ENCODE measurements at places on chromosomes 13 and 19. TPM values are rescaled to one million over a fixed set of nuclear protein-coding genes. Genes with fewer than 3 reads are reported as not detected.
A peak's percentile ranks its signal among the peaks of the same experiment; 100 is the strongest.

Gene FOXA3
- polyA plus RNA-seq, result not detected

DNA sequence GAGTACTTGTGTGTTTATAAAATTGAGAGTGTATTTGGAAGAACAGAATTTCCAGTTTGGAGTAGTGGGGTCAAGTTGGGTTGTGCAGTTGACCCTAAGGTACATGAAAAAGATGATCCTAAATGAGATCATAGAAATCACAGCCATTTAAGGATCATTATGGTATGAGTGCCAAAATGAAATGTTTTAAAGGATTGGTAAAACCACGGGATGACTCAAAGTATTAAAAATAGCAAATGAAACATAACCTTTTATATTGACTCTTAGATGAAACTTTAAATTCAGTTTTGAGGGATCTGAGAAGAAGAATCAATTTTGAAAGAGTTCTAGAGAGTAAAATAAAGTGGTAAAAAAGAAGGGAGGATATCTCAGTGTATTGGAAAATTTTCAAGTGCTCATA, 773.8 kb downstream of the GPC5 start:
- no peak for DNase-seq

GRCh38 chr13:74166261-74167004, 32.2 kb upstream of the KLF12 start:
- DNase-seq, result no peak

GRCh38 chr13:20473139-20473538, 52.5 kb downstream of the CRYL1 start:
- no peak for DNase-seq

- no peak for DNase-seq
Measured at GRCh38 chr13:22027566-22027965, 356.7 kb downstream of the FGF9 start.

DNA sequence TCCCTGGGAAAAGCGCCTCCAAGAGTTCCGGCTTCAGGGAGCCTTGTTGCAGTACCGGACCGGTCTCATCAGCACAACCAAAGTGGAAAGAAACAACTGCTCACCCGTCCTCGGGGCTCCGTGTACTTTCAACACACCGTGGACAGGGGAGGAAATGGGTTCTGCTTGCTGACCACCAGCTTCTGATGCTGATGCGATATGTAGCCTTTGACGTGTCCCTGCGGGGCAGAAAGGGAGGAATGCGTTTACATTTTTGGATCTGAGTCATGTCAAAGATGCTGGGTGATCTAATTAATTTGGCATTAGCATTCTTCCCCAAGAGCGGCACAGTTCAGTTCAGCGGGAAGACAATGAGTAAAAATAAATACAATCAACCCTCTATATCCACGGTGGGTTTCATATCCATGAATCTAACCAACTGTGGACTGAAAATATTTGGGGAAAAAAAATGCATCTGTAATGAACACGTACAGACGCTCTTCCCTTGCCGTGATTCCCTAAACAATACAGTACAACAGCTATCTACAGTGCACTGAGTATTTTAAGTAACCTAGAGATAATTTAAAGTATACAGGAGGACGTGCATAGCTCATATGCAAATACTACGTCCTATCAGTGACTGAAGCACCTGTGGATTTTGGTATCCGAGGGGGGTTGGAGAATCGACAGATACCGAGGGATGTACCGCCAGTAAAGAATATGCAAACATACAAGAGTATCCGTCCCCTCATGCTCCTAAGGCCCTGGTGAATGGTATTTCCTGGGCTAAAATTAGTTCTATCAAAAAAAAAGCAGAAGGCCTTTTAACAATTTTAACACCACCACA, 19.8 kb downstream of the PROZ start:
- DNase-seq, result no peak

GRCh38 chr13:83221813-83222241, 660.4 kb downstream of the SLITRK1 start:
- no peak for DNase-seq

GRCh38 chr13:44030615-44031014, 150.9 kb downstream of the LACC1 start:
- no peak for DNase-seq

Gene LRRC4B
- polyA plus RNA-seq, result not detected

Gene IGSF23
- polyA plus RNA-seq, result not detected

Gene KLK12
- not detected for polyA plus RNA-seq

GRCh38 chr13:79966493-79966895, 374.4 kb downstream of the SPRY2 start:
- DNase-seq, result no peak

DNA sequence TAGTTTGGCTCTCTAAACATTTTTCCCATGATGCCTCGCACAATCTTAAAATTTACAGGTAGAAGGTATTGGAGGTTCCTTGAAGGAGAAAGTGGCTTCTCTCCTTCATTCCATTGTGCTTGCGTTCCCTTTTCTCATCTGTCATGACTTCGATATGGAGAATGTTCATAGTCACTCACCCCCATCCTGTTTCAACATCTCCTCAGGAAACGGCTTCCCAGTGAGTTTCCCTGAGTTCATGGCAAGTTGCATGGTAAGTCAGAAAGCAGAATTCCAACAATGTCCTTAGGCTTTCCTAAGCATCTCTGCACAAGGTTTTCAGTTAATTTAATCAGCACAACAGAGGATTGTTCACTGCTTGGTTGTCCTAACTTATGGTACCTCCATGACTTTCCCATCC, 581.8 kb upstream of the SLITRK5 start:
- no peak for DNase-seq

Gene ZNF569
- polyA plus RNA-seq, result 11.4 TPM

Gene SMIM44
- polyA plus RNA-seq, result not detected

- DNase-seq, result no peak
Measured at GRCh38 chr19:58296104-58296503, 9.1 kb upstream of the ERVK3-1 start.

GRCh38 chr13:50187352-50188029, 172.2 kb downstream of the KCNRG start:
- no peak for DNase-seq

GRCh38 chr13:113724780-113725315, 34.2 kb upstream of the TMEM255B start:
- DNase-seq, result peak; percentile 49

GRCh38 chr13:40993987-40994386, 25.1 kb downstream of the ELF1 start:
- DNase-seq, result no peak

Gene FFAR2
- polyA plus RNA-seq, result not detected

GRCh38 chr13:113411216-113412023, 41.9 kb downstream of the ADPRHL1 start:
- DNase-seq, result no peak

DNA sequence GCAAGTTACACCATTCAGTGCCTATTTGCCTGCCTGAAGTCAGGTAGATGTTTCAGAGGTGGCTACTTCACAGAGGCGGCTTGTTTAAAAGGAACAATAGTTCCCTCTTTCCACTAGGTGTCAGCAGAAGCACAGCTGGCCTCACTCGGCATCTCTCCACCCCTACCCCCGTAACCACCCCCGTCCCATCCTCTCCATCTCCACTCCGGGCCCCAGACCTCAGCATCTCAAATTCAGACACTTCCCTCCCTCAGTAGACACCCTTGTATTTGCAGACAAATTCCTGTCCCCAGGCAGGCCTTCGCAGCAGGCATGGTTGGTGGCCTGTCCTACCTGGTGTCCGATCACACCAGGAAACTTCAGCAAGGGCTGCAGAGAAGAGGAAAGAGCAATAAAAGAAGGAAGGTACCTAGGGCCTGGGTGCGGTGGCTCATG, 9.1 kb upstream of the DPP9 start:
- DNase-seq, result peak; percentile 51

Gene PCDH20
- polyA plus RNA-seq, result 1.2 TPM

GRCh38 chr13:102170305-102170704, 231.5 kb downstream of the FGF14 start:
- no peak for DNase-seq

DNA sequence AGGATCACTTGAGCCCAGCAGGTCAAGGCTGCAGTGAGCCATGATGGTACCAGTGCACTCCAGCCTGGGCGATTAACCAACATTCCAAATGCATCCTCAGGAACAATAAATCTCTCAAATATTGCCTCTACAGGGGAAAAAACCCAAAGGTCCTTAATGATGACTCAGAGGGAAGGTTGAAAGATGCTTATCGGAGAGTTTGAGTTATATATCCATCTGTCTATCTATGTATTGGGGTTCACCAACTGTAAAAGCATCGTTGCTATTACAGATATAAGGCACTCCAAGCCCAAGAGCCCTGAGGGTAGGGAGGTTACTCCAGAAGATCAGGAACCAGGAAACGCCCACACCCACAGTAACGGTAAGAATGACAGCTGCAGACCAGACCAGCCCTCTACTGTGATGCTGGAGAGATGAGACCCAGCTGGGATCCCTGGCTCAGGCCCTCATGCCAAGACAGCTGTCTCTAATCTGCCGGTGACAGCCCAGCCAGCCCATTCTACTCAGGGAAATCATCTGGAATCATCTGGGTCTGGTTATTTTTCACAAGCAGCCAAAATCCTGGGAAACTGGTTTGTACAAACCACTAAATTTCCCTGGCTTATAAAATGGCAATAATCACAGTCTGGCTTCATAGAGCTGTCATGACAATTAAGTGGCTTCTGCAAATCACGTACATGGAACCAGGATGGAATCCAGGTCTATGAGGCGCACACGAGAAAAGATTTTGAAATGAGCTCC, 23.8 kb downstream of the TEX101 start:
- DNase-seq, result peak; percentile 67

- no peak for DNase-seq
Measured at GRCh38 chr19:51594774-51595109, 23.7 kb downstream of the ZNF175 start.

GRCh38 chr19:19095691-19096090, 31.9 kb downstream of the SLC25A42 start:
- DNase-seq, result no peak

Gene PALM3
- polyA plus RNA-seq, result 0.76 TPM

Gene PEX11G
- 2.9 TPM for polyA plus RNA-seq

Gene TMPRSS9
- polyA plus RNA-seq, result 0.61 TPM

DNA sequence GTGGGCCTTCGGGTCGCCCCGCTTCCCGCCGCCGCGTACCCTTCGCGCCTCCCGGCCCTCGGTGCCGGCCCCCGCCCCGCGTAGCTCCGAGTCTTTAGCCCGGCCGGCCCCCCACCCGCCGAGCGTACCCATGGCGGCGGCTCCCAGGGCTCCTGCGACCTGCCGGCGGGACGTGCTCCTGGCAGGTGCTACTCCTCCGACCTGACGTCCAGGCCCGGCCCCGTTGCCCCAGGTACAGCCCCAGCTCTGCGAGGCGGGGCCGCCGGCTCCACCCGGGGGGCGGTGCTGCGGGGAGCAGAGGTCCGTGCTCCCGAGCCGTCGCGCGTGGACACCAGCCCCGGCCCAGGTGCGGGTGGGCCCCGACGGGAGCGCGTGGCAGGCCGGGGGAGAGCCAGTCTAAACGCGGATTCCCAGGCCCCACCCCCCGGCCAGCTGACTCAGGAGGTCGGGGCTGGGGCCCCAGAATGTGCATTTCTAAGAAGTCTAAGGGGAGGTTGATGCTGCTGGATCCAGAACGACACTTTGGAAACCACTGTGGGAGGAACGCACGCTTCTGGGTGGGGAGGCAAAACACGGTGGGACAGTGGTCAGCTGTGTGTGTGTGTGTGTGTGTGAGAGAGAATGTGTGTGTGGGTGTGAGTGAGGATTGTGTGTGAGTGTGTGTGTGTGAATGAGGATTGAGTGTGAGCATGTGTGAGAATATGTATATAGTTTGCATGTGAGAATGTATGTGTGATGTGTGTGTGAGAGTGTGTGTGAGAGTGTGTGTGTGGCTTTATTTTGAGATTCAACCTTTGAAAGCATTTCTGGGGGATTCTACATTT, at the start of gene SLC15A1:
Gene SLC15A1, minus strand, starts transcription at position 206 of the 824 bp plus-strand sequence. Its CDS starts 74 bp downstream, at position 132.
- DNase-seq, result no peak

Gene TYROBP
- 12.4 TPM for polyA plus RNA-seq

DNA sequence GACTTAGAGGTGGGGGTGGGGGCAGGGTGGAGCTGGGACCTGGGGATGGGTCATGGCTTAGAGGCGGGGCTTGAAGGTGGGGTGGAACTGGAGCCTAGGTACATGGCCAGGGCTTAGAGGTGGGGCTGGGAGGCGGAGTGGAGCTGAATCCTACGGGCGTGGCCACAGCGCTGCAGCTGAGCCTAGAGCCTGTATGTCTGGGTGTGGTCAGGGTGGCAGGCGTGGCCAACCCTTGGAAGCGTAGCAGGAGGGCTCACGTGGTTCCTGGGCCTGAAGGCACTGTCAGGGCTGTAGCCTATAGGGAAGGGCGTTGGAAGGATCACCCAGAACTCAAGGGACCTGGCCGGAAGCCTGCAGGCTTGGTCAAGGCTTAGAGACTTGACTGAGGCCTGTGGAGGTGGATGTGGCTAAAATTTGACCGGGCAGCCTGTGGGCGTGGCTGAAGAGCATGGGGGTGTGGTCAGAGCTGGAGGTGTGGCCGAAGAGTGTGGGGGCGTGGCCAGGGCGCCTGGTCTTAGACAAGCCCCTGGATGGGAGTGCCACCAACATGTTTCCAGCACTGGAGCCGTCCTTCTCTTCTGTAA, 24.3 kb downstream of the COLGALT1 start:
- peak; percentile 40 for DNase-seq

DNA sequence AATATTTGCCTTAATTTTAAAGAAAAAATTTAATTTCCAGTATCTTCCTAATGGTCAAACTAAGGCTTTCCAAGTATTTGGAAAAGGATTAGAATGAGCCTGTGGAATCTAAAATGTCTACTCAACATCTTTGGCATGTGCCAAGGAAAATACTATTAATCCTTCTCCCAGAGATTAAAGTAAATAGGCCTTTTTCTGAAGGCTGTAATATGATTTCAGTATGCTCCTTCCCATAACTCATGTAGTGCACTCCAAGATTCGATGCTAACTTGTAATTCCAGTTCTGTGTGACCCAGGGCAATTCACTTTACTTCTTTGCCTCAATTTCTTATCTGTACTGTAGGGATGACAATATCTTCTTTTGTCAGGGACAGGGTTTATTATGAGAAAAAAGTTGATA, 196.9 kb downstream of the ZIC5 start:
- DNase-seq, result no peak

Gene CLDND2
- polyA plus RNA-seq, result 0.53 TPM

GRCh38 chr13:113776231-113777125, 17.5 kb downstream of the TMEM255B start:
- no peak for DNase-seq

Gene FCHO1
- polyA plus RNA-seq, result 0.89 TPM

- no peak for DNase-seq
Measured at GRCh38 chr13:98068521-98068920, 74.4 kb upstream of the FARP1 start.

Gene CEACAM3
- not detected for polyA plus RNA-seq

Gene CYP4F8
- polyA plus RNA-seq, result not detected

- DNase-seq, result no peak
Measured at GRCh38 chr19:1501200-1501595, 10.2 kb downstream of the REEP6 start.

Gene FCAR
- not detected for polyA plus RNA-seq

DNA sequence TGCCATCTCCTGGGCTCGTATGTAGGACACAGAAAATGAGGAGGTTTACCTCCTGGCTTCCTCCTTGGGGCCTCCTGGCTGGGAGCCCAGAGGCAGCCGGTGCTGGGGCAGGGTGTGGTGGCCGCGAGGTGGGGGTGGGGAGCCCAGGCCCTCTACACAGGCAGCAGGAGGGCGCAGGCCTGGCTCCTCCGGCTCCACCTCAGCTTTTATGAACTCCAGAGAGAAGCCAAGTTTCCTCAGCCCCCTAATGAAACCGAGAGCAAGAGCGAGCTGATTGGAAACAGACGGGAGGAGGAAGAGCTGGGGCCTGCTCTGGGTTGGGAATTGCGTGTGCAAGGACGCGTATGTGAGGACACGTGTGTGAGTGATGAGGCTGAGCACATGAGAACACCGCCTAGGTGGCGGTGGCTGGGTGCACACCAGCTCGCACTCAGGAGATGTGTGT, 23.1 kb downstream of the LYL1 start:
- peak; percentile 77 for DNase-seq

- no peak for DNase-seq
Measured at GRCh38 chr19:7512400-7512851, 3.5 kb upstream of the ZNF358 start.

- no peak for DNase-seq
Measured at GRCh38 chr19:56959205-56959604, 118.7 kb upstream of the PEG3 start.
